Hepatocyte (in vitro differentiated cells): ENCODE measurements at places on chromosomes 7 and 10. TPM values are rescaled to one million over a fixed set of nuclear protein-coding genes. Genes with fewer than 3 reads are reported as not detected.
A peak's percentile ranks its signal among the peaks of the same experiment; 100 is the strongest.

Gene ZNF92
- total RNA-seq: 10.1 and 11.3 TPM in 2 replicates

GRCh38 chr10:68166871-68167585 lies 57.7 kb downstream of the MYPN start:
- DNase-seq: no peak

DNA sequence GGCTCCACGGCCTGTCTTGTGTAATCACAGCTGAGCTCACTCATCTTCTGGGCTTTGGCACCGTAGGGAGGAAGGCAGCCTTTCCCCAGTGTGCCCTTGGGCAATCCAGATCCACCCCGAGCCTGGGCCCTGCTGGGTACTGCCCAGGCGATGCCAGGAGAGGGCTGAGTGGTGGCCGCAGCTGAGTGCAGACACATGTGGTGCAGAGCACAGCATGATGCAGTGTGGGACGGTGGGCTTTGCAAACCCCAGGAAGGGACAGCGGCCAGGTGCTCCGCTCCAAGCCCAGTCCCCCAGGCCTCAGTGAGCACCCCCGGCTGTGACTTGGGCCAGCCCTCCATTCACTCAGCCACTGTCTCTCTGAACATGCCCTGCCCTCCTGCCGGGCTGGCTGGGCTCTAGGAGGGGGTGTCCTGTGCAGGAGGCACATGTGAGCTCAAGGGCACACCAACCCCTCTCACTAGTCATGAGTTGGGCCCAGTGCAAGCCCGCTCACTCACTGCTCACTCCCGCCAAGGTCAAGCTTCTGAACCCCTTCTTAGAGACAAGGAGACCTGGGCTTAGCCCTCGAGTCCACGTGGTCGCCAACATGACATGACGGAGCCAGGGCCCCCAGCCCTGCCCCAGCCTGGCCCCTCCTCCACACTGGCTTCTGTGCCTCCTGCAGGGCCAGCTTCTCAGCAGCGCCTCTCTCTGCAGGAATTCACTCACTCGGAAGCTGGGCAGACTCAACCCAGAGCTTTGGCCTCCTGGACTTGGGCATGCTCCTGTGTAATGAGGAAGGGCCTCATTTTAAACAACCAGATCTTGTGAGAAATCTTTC lies 77.5 kb upstream of the INSIG1 start:
- DNase-seq: no peak

GRCh38 chr7:2195400-2196246 lies 37.1 kb downstream of the MAD1L1 start:
- no peak for DNase-seq

Gene KIF11
- 7.9 and 9.2 TPM in 2 replicates for total RNA-seq

GRCh38 chr7:130276796-130277762 lies 10.4 kb downstream of the CPA2 start:
- no peak for DNase-seq

DNA sequence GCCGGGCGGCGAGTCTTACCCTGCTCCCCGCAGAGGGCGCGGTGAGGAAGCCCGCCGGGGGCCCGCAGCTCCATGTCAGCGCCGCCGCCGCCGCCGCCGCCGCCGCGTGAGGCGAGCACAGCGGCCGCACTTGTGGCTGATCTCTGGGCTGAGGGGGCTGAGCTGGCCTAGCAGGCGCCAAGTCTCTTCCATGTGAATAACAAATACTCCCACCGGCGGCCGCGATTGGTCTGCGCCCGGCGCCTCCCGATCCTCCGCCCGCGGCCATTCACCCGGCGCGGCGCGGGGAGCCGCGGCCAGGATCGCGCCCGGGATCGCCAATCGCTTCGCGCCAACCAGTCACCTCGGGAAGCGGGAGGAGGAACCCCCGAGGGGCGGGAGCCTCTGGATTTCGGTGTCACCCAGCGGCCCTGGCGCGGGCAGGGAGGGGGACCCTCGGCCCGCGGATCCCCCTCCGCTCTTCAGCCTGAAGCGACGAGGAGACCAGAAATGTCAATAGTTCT lies at the start of gene GRM8:
GRM8 (minus strand) TSS at position 164 of the 503 bp plus-strand sequence.
- DNase-seq: peak; percentile 61

DNA sequence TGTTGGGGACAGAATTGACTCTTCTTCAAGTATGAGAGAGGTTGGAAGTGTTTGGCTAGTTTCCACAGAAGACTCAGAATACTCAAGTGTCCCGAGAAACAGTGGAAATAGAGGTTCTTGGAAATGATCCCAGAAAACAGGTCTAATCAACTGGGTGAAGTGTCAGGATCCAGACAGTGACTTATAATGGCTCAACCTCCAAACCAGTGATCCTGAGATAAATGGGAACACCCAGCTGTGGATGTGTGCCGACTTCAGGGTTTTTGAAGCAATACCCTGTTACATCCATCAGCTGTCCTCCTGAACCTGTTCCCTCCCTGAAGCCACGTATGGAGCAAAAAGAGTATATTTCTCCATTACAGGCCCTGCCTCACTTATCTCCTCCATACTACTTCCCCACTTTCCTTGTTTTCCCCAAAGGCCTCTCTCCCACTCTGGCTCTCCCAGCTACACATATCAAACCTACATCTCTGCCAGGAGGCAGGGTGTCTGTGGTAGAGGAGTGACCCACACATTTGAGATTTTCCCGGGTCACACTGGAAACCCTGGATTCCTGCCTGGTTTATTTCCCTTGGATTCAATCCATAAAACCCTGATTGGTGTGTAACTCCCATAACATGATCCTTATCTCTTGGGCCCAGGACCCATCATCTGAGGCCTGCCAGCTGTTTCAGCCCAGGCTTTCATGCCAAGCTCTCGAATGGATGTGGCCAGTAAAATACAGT lies 17.6 kb upstream of the ELOVL3 start:
- no peak for DNase-seq

GRCh38 chr7:137935884-137936508 lies 65.9 kb downstream of the CREB3L2 start:
- no peak for DNase-seq

Gene SNX13
- 57.6 and 64.6 TPM in 2 replicates for total RNA-seq

Gene LRGUK
- 0.73 and 2.4 TPM in 2 replicates for total RNA-seq

Gene MMD2
- not detected in 2 replicates for total RNA-seq

Gene ZNF438
- 3.2 and 5.0 TPM in 2 replicates for total RNA-seq

DNA sequence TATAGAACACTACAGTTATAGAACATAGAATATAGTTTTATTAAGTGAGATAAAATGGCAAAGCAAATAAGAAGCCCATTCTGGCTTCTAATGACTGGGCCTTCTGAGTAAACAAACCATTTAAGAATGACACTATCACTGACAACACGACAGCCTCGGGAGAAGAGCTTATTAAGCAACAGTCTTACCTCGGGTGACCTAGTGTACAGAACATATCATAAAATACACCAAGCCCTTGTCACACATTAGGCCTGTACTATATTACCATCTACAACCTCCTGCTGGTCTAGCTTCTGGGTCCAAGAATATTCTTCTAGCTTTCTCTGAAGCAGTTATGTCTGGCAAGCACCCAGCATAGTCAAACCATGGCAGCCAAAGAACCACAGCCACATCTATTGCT lies 32.0 kb downstream of the CCDC186 start:
- peak; percentile 6 for DNase-seq

Gene CCL26
- 7.5 and 15.3 TPM in 2 replicates for total RNA-seq

Gene JCAD
- 11.0 and 12.8 TPM in 2 replicates for total RNA-seq

Gene NPSR1
- total RNA-seq: not detected in 2 replicates

- DNase-seq: no peak
These were observed 327.2 kb downstream of the MDFIC start for GRCh38 chr7:115249080-115249479.

DNA sequence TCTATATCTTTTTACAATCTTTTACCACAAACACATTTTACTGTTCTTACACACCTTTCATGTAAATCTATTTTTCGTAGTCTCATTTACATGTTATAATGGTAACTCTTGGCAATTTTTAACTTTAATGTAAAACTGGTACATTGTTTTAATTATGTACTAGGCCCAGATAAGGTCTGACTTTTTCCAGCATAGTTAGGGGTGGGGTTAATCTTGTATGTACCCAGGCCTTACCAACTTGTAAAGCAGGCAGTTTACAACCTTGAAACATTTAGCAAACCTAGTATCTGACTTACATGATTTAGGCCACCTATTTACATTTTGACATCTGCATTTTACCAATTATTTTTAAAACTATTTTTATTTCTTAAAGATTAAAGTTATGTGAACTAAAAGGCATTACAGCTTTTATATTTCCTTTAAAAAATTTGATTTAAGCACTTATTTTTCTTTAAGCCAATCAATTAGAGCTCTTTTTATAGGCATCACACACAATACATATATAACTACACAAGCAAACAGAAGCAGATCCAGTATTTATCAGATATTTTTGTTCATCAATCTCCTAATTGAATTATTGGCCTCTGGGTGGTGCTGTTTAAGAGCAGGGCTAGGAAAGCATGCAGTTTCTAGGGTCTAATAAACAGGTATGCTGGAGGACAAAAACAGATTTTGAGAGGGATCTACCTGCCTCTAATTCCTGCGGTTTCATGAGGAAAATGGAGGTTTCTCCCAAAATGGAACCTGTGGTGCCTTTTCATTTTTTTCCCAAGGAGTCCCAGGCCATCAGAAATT lies 19.7 kb upstream of the CROT start:
- DNase-seq: no peak

Gene CAMK2B
- 0.37 TPM in 1 of 2 replicates, not detected in the other for total RNA-seq

Gene FRMPD2
- total RNA-seq: 0.10 and 0.52 TPM in 2 replicates

Gene LRRC18
- total RNA-seq: not detected in 2 replicates

DNA sequence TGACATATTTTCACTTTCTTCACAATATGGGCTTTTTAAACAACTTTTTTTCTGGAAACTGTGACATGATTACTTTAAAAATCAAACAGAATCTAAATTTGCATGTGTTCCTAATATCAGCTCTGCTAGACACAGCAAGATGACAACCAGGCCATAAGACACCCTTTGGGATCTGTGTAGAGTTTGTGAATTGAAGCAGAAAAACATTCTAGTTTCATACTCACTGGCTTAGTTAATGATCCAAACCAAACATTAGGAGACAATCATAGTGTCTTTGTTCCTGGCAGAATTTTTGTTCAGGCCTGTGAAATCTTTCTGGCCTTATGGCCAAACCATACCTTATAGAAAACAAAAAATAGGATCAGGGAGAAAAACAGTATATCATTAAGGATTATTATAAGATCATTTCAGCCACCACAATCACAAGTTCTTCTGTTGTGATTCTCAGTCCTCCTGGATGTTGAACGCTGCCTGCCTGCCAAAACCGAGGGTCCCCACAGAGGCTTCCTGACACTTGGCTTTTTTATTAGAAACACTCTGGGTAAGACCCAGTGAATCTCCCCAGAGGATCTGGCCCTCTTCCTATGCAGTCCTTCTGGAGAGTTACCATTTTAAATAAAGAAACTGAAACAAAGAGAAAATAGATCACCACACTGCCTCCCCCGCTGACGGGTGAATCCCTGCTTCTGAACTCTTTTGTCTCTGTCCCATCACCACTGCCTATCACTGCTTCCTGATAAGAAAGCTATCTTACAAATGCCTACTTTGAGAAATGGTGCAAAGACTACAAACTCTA lies 79.2 kb upstream of the PPP1R3C start:
- DNase-seq: no peak

GRCh38 chr10:92573091-92573797 lies 649 bp downstream of the IDE start:
- peak; percentile 58 for DNase-seq
